B cell (primary cell): ENCODE measurements at places on chromosomes 5 and 9. TPM values are rescaled to one million over a fixed set of nuclear protein-coding genes. Genes with fewer than 3 reads are reported as not detected.

GDA gene
- total RNA-seq = not detected in 2 replicates

CAMK4 gene
- total RNA-seq = 4.8 and 5.2 TPM in 2 replicates

DNA sequence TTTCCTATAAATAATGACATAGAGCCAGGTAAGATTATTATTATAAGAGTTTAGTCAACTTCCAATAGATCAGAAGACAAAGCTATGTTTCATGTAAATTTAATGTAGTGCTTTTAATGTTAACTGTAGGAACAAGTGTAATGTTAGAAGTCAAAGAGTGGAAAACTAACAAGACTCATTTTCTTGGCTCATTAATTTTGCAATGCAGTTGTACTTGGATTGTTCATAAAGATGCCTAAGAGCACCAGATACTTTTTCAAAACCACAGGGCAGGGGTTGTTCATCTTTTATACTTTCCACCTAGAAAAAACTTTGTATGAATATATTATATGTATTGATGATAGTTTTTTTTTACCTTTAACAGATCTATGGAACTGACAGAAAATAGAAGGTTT is 1705.3 kb upstream of the CDH9 start:
- no peak overlapping the region for H3K4me3 ChIP-seq
- H3K4me1 ChIP-seq = no peaks in the 10 kb centered on the region
- DNase-seq = no peak
- no peaks in the 10 kb centered on the region for H3K36me3 ChIP-seq

- H3K4me1 ChIP-seq = peaks cover 12% of the 10 kb centered on the region
- no peaks in the 10 kb centered on the region for H3K36me3 ChIP-seq
- H3K27me3 ChIP-seq = peaks cover 27% of the 10 kb centered on the region
- no peak overlapping the region for H3K27ac ChIP-seq
- DNase-seq = no peak
Measured at GRCh38 chr9:91954841-91955471, 4.9 kb upstream of the ROR2 start.

RAI14 gene
- total RNA-seq = 0.66 and 1.9 TPM in 2 replicates

GRCh38 chr5:90557871-90558270 is 726 bp upstream of the ADGRV1 start:
- H3K4me1 ChIP-seq = peaks cover 14% of the 10 kb centered on the region
- peaks cover 65% of the 10 kb centered on the region for H3K27me3 ChIP-seq
- no peaks in the 10 kb centered on the region for H3K36me3 ChIP-seq

DNA sequence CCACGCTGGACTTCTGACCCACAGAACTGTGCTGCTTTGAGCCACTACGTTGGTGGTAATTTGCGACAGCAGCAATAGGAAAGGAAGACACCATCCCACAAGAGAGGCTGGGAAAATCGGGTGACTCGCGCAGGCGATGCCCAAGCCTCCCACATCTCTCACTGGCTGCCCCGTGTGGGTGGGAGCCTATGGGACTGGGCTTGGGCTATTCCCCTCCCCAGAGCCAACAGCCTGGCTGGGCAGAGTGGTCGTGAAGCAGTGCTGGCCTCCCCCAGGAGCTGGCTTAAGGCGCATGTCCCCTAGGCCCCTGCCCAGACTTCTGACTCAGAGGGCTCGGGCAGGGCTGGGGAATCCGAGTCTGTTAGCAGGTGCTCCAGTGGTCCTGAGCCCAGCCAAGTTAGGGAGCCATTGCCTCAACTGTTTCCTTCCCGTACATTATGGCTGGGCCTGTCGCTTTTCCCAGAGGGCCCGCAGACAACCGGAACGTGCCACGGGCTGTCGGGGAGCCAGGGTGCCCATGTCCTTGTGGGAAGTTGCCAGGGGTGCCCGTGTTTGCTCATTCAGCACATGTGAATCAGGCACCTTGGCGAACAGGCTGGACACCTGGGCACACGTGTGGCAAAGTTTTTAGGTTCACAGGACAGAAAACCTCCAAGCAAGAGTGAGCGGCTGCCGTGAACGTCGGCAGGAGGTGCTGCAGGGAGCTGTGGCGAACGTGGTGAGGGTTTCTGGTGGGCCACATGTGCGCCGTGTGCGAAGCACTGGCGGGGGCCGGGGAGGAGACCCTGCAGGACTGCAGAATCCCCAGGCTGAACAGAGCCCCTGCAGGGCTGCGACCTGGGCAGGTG is 7.0 kb upstream of the RASGEF1C start:
- H3K27ac ChIP-seq = no peak overlapping the region
- H3K36me3 ChIP-seq = no peaks in the 10 kb centered on the region
- H3K4me3 ChIP-seq = no peak overlapping the region
- no peaks in the 10 kb centered on the region for H3K27me3 ChIP-seq

DNA sequence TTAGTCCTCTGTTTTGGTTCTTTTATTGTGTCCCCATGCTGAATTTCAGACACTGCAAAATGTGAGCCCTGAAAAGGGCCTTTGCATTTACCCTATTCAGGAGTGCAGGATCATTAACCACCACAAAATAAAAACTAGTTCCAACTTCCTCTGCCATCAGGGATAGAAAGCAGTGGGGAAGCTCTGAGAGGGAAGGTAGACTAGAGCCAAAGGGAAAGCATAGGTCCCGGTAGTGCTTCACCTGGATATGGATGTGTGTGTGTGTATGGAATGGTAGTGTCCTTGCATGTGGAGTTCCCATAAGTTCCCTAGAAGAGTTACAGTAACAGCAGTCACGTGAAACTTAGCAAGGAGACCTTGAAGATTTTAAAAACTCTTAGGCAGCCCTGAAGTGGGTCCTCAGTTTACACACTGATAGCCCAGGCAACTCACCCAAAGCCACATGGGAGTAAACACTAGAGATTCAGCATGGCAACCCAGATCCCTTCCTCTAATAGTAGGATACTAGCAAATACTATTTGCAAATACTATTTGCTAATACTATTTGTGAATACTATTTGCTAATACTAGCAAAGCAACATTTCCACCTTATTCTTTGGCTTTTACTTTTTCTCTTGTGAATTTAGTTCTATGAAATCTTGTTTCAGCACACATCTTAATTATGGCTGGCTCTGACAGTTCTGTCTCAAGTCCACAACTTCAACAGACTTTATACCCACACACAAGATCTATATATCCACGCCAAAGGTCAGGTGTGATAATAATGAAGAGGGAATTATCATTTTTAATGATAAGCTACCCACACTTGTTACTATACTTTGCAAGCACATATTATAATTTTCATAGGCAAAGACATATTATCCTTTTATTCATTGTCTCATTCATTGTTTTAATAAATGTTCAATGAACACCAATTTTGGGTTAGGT is 70.4 kb upstream of the IFNE start:
- H3K4me1 ChIP-seq = no peaks in the 10 kb centered on the region
- no peak for DNase-seq
- peaks cover 9% of the 10 kb centered on the region for H3K27me3 ChIP-seq
- H3K27ac ChIP-seq = no peak overlapping the region
- H3K4me3 ChIP-seq = no peak overlapping the region
- no peaks in the 10 kb centered on the region for H3K36me3 ChIP-seq

- no peak overlapping the region for H3K27ac ChIP-seq
- H3K4me1 ChIP-seq = no peaks in the 10 kb centered on the region
- H3K36me3 ChIP-seq = no peaks in the 10 kb centered on the region
- peaks cover 7% of the 10 kb centered on the region for H3K27me3 ChIP-seq
- no peak overlapping the region for H3K4me3 ChIP-seq
Measured at GRCh38 chr9:34508951-34509350, 13.8 kb downstream of the ENHO start.

DNA sequence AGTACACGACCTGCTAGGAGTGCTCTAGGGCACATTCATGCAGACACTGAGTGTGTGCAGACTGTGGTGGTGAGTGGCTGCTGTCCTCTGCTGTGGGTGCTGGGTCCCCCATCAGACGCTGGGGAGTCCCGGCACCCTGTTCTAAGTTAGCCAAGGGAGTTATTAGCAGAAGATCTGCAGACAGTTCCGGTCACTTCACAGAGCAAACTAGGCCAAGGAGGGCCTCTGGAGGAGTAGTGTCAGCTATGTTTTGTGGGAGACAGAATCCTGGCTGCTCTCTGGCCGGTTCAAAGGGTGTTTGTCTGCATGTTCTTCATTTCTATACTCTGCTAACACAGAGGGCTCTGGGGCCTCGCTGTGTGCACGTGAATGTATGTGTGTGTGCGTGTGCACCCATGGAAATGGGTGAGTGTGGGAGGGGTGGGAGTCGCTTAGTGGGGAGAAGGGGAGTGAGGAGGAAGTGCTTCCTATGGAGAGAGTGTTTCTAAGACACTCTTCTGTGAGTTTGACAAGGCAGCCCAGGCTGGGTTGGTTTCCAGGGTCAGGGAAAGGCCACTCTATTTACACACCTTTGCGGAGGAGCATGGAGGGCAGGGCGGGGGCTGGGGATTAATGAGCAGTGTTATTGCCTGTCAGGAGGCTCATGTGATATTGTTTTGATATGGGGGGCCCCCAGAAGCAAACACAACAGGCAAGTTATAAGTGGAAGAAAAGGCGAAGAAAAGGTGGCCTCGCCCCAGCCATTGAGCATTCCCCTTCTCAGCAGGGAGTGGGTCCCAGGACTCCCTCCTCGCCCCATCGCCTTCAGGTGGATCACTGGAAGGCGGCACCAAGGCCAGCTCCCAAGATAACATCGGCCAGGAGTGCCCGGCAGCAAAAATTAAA is 68.9 kb downstream of the MACROH2A1 start:
- no peak overlapping the region for H3K4me3 ChIP-seq
- H3K36me3 ChIP-seq = no peaks in the 10 kb centered on the region
- no peaks in the 10 kb centered on the region for H3K27me3 ChIP-seq
- no peaks in the 10 kb centered on the region for H3K4me1 ChIP-seq
- no peak overlapping the region for H3K27ac ChIP-seq

GRCh38 chr9:16559418-16560188 is 310.9 kb downstream of the BNC2 start:
- no peaks in the 10 kb centered on the region for H3K36me3 ChIP-seq
- H3K4me1 ChIP-seq = no peaks in the 10 kb centered on the region
- DNase-seq = no peak
- no peak overlapping the region for H3K27ac ChIP-seq
- H3K4me3 ChIP-seq = no peak overlapping the region

DNA sequence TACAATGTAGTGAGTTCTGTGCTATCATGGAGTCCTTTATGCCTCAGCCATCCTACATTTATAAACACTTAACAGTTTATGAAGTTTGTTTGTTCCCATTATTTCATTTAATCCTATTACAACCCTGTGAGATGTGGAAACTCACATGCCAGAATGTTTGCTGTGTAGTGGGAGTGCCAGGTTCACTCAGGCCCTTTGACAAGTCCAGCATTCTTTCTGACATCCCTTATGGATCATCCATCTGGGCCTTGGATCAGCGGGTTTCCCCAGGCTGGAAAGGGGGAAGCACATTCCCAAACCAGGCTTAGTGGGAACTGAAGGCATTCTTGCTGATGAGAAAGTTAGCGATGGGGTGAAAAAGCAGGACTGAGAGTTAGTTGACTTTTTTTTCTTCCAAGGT is 128.1 kb upstream of the OTULINL start:
- H3K27me3 ChIP-seq = no peaks in the 10 kb centered on the region
- DNase-seq = no peak
- H3K27ac ChIP-seq = no peak overlapping the region
- peaks cover 3% of the 10 kb centered on the region for H3K36me3 ChIP-seq
- H3K4me1 ChIP-seq = no peaks in the 10 kb centered on the region
